ENCODE measurements at places on chromosomes 16 and 17.

DNA sequence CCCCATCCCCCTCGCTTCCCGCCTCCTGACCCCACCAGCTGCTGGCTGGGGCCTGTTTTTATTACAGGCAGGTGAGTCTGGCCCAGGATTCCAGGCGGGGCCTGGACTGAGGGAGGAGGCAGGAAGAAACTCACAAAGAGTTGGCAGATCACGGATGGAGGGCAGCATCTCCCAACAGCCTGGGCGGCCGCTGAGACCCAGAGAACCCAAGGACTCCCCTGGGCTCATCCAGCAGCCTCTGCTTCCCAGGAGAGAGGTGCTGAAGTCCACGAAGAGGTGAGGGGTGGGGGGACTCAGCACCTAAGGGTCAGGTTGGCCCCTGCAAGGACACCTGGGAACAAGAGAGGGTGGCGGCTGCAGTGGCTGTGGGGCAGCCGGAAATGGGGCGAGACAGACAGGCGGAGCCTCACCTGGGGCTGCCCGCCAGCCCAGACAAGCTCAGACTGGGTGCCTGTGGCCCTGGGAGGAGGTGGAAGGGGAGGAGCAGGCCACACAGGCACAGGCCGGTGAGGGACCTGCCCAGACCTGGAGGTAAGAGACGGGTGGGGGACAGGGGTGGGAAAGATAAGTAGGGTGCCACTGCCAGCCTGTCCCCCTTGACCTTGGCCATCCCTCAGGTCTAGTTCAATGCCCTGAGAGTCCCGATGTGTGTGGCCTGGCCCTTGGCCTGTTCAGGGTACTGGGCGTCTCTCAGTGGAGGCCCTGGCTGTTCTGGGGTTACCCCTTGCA is 8.7 kb upstream of the ADGRG1 start:
- DNase-seq = peak; percentile 89

DNA sequence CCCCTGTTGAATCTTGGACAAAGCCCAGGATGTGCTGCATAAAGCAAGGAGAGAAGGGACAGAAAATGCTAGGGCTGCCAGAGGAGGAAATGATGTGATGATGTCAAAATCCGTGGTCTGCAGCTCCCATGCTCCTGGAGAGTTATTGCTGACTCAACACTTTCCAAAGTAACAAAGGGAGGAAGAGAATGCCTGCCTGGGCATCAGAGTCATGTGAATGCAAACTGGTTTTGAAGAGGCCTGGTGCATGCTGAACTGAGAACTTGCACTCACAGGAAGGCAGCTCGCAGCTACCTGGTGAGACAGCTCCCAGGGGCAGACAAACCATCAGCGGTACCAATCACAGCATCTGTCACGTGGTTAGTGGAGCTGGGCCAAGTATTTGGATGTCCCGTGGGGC is 2.8 kb downstream of the MARVELD3 start:
- DNase-seq = peak; percentile 79

DNA sequence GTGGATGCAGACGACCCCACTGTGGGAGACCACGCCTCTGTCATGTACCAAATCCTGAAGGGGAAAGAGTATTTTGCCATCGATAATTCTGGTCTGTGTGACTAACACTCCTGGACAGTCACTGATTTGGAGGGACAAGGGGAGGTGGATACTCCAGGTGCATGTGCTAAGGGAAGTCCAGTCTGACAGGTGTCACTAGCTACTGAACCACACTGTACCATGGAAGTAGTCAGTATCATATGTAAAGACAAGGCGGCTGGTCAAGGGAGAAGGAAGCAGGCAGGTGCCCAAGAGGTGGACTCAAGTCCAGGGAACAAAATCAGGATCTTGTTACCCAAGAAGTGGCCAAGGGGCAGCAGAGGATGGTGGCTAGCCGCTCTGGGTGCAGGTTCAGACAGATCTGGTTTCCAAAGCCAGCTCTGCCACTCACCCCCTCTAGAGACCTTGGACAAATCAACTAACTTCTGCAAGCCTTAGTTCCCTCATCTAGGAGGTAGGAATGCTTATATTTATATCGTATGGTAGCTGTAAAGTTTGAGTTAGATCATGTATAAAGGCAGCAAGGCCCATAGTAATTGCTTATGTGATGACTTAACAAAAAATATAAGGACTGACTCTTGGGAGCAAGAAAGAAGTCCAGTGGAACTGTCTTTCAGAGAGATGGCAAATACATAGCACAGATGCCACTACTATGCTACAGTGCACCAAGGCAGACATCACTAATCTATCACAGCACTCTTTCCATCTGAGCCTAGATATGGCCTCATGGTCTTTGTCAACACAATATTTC is 22.1 kb downstream of the CDH5 start:
- no peak for DNase-seq

GRCh38 chr17:56809106-56809819 is 24.5 kb downstream of the C17orf67 start:
- peak; percentile 21 for DNase-seq

DNA sequence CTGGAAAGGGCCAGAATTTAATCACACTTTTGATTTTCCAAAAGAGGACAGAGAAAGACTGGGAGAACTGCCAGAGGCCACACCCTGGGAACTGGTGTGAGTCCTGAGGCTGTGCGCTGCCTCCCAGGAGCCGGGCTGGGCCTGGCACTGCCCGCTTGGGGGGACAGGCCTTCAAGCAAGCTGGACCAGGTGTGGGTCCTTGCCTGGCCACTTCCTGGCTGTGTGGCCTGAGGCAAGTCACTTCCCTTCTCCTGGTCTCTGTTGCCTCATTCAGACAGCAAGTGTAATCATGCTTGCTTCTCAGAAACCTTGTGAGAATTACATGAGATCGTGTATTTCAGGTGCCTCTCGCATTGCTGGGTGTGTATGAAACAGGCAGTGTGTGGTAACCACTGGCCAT is 143.0 kb downstream of the SNX29 start:
- DNase-seq = peak; percentile 46
